ENCODE measurements at places on chromosomes 2 and 18.

GRCh38 chr2:94994914-94995552, 30.5 kb upstream of the MAL start:
- no peak for DNase-seq

- DNase-seq: no peak
Observed at GRCh38 chr2:72150157-72150860, 2.6 kb upstream of the CYP26B1 start.

DNA sequence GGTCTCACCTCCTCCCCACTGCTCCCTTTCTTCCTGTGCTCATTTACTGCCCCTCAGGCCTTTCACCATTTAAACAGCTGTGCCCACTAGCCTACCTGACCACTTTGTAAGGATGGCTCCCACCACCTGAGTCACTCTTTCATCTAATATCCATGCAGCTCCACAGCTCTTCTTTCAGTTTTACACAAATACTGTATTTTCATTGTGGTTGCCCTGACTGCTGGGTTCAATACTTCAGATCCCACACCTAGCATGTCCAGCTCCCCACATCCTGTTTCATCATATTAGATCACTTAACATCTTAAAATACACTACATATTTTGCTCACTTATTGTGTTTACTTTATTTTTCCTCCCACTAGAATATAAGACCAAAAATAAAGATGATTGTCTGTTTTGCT, 1110.6 kb downstream of the TSN start:
- no peak for DNase-seq

DNA sequence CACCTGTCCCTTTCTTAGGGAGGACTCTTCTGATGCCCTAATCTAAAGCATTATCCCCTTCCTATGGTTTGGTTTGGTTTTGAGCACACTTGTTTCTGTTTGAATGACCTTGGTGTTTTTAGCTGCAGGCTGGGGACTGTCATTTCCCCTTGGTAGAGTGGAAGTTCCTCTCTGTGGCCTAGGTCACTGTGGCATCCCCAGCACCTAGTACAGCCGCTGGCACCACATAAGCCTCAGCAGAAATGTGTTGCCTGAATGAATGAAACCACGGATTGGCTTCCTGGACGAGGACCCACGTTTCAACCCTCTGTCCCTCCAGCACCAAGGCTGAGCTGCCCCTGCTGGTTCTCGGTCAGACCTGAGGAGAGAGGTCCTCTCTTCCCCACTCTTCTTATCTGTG, 159.9 kb downstream of the CTIF start:
- DNase-seq: no peak

DNA sequence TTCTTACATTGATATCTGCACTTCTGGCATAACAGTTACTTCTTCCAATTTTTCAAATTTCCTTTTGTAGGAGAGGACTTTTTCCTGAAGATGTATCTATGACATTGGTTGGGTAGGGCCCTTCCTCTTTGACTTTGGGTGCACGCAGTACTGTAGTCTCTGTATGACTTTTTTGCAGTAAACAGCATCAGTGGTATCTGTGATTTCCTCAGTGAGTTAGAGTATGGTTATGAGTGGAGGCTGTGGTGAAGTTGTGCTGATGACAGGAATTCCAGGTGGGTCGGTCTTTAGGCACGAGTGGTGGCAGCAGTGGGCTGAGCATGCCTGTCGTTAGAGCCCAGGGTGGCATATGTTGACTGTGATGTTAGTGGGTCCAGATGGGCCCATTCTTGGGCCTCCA, 17.6 kb downstream of the ACVR1C start:
- DNase-seq: no peak

GRCh38 chr2:104340162-104340561, 513.8 kb upstream of the POU3F3 start:
- no peak for DNase-seq

DNA sequence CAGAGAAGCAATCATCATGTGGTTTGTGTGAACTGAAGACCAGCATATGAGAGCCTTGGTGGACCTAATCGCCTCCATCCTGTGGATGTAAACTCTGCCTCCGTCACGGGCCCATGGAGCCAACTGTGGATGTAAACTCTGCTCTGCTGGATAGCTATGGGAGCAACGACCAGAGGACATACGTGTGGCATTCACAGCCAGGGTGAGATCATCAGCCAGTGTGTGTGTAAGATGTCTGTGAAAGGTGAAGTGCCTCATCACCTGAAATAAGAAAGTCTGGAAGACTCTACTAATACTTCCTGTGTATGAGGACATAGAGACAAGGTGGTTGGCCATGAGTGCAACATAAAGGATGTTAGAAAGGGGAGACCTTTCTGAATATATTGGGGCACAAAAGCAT, 63.5 kb downstream of the CYB5A start:
- DNase-seq: no peak

DNA sequence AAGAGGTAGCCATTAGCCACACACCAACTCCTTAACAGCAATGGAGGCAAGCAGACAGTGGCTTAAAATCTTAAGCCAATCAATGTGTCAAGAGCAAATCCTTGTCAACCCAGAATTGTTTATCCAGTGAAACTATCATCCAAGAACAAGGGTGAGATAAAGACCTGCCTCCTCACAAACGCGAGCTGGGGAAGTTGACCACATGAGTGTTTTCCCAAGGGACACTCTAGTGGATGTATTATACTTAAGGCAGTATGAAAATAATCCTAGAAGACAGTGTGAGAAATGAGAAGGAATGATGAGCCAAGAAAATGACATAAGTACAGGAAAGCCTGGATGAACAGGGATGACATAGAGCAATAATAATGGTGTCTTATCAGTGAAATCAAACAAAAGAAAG, 209.6 kb downstream of the TWIST2 start:
- DNase-seq: no peak

DNA sequence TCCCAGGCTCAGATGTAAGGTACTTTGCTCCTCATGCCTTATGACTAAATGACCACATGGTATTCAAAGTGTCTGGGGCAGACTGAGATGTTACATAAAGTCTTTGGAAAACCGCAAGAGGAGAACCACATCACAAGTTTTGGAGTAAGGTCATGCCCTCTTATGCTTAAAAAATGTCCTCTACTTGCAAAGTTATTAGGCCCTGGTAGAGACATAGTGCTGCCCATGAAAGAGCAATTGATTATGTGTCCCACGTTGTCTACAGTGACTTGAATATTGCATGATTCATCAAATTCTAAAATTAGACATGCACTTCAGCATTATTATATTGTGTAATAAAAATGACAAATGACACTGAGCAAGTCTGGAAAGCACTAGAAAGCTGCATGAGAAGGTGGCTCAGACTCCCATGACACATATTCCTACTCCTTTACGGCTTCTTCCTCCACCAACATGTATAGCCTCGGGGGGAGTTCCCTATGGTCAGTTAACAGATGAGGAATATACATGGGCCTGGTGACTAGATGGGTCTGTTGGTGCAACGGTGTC, 602.6 kb upstream of the VRK2 start:
- no peak for DNase-seq

DNA sequence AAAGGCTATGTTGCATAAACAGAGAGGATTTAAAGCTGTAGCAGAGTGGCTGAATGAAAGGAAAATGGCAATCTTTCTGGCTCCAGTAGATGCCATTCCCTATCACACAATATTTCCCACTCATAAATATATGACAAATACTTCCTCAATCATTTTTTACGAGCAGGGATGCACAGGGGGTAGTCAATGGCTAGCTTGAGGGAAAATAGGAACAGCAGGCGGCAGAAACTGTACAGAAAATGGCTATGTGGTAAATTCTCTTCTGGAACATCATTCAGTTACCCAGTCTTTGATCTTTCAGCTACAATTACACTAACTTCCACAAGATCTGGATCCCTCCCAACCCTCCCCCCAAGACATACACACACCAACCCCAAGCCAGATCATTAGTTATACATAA, 127.2 kb downstream of the OLA1 start:
- no peak for DNase-seq

DNA sequence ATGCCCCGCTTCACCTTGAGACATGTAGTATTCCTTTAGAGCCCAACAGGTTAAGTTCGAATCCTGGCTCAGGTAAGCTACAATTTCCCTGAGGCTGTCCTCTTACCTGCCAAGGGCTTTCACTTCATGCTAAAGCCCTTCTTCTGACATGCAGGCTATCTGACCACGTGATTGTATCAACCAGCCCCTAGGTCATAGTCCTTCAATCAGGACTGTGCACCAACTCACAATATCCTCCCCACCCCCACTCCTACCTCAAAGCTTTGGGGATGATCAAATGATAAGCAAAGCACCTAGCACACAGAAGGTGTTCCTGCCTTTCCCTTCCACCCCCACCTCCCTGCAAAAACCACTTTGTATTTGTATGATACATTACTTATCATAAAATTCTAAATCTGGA, 78.9 kb downstream of the AAK1 start:
- DNase-seq: no peak

DNA sequence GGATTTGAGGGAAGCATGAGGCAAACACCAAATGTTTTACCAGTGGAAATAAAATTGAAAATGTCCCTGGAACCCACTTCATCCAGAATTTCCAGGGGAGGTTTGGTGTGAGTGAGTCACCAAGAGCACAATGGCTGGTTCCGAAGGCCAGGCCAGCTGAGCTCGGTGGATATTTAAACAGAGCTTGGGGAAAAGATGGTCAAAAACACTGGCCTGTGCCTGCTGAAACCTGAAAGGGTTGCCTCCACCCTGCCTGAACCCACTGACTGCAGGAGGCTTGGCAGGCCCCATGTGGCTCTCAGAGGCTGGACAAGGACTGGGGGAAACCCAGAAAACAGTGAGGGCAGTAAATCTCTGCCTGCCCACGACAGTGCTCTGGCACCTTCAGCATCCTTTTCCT, 93.9 kb downstream of the TTC32 start:
- no peak for DNase-seq

GRCh38 chr2:117232305-117232704, 582.2 kb upstream of the DDX18 start:
- no peak for DNase-seq

- no peak for DNase-seq
Observed at GRCh38 chr2:137764646-137765045, 199.6 kb upstream of the HNMT start.
